ENCODE measurements at places on chromosomes 3 and 15. TPM values are rescaled to one million over a fixed set of nuclear protein-coding genes. Genes with fewer than 3 reads are reported as not detected.

The CORO2B gene
- total RNA-seq: 0.21 TPM

The PLCH1 gene
- total RNA-seq: 0.49 TPM

The HHLA2 gene
- total RNA-seq: not detected

The C2CD4B gene
- not detected for total RNA-seq

The CSPG5 gene
- not detected for total RNA-seq
